ENCODE measurements at places on chromosomes 1 and 21.

- no peak for DNase-seq
Measured at GRCh38 chr1:156750711-156751450, 594 bp downstream of the HDGF start.

DNA sequence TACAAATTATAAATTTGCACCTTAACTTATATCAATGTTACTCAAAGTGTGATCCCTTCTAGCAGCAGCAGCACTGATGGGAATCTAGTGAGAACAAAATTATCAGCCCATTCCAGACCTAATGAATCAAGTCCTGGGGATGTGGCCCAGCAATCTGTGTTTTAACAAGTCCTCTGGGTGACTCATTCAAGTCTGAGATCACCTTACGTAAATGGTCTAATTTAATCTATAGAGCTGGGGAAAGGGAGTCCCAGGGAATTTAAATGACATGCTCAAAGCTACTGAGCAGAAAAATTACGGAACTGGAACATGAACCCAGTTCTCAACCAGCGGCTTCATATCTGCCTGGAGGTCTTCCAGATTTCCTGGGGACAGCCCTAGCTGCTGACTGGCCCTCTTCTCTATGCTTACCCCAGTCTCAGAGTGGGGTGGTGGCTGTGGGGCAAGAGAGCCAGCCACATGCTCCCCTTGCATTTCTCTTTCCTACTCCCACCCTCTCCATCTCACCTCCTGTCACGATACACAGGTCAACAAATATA is 220.0 kb downstream of the TM2D1 start:
- DNase-seq = no peak

DNA sequence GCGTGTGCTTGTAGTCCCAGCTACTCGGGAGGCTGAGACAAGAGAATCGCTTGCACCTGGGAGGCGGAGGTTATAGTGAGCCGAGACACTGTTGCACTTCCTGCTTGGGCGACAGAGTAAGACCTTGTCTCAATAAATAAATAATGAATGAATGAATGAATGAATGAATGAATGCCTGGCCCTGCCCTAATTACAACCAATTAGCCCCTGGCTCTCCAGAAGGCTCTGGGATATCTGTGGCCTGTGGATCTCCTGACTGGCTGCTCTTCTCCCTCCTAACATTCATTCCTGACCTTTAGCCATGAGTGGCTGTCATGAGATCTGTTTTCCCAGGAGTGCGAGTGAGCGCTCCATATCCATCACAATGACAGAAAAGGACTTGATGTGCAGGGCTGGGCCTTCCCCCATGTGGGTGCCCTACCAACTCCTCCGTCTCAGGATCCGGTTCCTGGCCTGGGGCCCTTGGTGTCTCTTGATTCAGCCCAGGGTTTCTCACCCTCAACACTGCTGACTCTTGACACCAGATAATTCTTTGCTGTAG is 243.6 kb upstream of the TMEM51 start:
- no peak for DNase-seq

DNA sequence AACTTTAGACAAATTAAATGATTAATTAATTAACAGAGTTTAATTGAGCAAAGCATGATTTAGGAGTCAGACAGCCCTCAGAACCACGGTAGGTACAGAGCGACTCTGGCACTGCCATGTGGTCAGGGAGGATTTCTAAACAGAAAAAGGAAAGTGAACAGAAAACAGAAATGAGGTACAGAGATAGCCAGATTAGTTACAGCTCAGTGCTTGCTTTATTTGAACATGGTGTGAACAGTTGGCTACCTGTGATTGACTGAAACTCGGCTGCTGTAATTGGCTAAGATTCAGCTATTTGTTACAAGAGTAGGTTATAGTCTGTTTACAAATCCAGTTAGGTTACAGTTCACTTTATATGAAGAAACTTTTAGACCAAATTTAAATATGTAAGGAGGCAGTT is 163.0 kb upstream of the TNR start:
- DNase-seq = no peak

Measured in amniotic stem cell (primary cell).